HTR-8/SVneo (cell line): ENCODE measurements at places on chromosomes 16 and 17.

GRCh38 chr17:12883472-12883871 is 94.2 kb downstream of the ARHGAP44 start:
- no peak for DNase-seq

- no peak for DNase-seq
Measured at GRCh38 chr16:86035906-86036305, 136.9 kb downstream of the IRF8 start.

- DNase-seq = no peak
Measured at GRCh38 chr16:53503991-53504663, 1.1 kb upstream of the AKTIP start.

- no peak for DNase-seq
Measured at GRCh38 chr16:13997933-13998332, 73.2 kb upstream of the MRTFB start.

DNA sequence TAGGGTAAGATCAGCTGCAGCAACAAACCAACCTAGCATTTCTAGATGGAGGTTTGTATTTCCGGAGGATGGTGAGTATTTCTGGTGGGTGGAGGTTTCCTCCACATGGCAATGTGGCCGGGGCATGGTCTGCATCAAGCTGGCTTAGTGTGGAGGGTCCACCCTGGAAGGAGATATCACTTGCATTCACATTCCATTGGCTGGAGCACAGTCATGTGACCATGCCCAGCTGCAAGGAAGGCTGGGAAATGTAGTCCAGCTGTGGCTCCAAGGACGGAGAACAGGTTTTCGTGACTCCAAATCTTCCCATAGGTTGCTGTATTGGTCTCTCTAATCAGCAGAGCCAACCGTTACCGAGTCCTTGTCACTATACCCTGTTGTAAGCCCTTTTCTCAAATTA is 68.7 kb downstream of the RAI1 start:
- peak; percentile 53 for DNase-seq

GRCh38 chr16:60181536-60181935 is 1447.4 kb upstream of the GOT2 start:
- no peak for DNase-seq

GRCh38 chr17:77395501-77396048 is 254.8 kb downstream of the SEC14L1 start:
- no peak for DNase-seq

- no peak for DNase-seq
Measured at GRCh38 chr16:58476791-58477190, 23.2 kb upstream of the NDRG4 start.

- no peak for DNase-seq
Measured at GRCh38 chr17:43359469-43360110, 39.2 kb upstream of the ARL4D start.

DNA sequence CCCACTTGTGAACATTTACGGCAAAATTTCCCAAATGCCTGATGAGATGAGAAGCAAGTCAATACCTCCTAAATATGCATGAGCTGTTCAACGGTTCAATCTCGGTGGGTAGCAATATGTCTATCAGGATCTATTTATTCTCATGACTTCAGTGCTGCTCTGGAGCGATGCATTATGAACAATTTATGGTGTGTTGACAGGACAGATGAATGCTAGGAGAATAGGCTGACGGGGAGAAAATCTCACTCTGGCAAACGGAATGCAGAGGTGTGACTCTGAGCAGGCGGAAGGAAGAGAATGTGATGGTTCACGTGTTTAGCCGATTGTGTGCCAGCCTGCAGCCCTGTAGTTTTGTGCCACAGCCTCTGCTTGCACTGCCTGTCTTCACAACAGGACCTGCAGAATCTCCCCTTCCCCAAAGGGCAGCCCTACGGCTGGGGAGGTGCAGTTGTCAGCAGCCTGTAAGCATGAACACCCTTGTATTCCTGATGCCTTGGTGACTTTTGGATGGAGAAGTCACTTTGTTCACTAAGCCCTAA is 345.2 kb downstream of the PHKB start:
- no peak for DNase-seq

GRCh38 chr17:8610558-8610957 is 20.0 kb downstream of the MYH10 start:
- DNase-seq = no peak
